ENCODE measurements at places on chromosomes 3 and 15.

DNA sequence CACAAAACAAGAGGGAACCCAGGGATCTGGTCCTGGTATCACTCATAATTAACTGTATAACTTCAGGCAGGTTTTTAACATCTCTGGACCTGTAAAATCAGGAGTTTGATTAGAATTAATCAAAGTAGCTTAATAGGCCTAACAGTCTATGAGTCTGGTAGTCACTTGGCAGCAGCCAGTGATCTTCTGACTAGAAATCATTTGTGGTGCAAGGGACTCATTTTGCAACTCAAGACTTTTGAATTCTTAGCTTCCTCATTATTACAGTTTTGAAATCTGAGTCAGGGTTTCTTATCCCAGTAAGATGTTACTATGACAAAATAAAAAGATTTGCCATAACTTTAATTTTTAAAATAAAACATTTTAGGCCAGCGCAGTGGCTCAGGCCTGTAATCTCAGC, 70.8 kb downstream of the TMCC1 start:
- H3K36me3 ChIP-seq: no peaks in the 10 kb centered on the region
- no peaks in the 10 kb centered on the region for H3K27me3 ChIP-seq
- H3K4me1 ChIP-seq: peaks cover 4% of the 10 kb centered on the region
- H3K27ac ChIP-seq: no peak overlapping the region
- no peak for DNase-seq
- no peak overlapping the region for H3K4me3 ChIP-seq

DNA sequence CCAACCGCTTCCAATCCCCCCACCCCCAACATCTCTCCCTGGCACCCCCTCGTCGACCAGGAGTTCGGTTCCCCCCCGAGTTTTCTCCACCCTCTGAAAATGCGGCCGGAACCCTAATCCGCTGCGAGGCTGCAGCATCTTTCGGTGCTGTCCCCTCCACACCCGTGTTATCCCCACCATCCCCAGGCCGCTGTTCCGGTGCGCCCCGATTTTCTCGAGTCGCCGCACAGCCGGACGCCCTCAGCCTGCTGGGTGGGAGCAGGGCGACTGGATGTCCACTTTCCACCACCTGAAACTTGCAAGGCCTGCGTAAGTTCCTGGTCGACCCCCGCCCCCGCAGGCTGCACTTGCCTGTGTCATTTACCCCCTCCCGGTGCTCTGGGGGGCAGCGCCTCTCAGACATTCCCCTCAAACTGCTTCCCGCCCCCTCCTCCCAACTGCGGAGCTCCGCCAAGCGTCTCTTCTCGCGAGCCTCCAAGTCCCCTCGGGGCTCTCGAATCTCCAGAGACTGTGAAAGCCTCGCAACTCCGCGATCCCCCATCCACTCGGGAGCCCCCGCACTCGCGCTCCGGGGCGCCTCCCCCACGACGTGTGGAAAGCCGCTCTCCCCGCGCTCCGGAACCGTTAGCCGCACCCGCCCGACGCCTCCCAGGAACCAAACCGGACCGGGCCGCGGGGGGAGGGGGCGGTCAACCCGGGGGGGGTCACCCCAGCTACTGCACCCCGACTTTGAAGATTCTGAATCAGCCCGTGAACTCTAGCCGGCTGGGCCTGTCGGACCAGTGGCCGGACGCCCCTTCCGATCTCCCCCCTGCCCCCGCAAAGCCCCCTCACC, 566 bp downstream of the ETV5 start:
- H3K4me3 ChIP-seq: peak overlapping the region; percentile 65
- peaks cover 93% of the 10 kb centered on the region for H3K27me3 ChIP-seq
- peak; percentile 88 for DNase-seq
- H3K4me1 ChIP-seq: peaks cover 33% of the 10 kb centered on the region
- peak overlapping the region; percentile 3 for H3K27ac ChIP-seq
- H3K36me3 ChIP-seq: no peaks in the 10 kb centered on the region

DNA sequence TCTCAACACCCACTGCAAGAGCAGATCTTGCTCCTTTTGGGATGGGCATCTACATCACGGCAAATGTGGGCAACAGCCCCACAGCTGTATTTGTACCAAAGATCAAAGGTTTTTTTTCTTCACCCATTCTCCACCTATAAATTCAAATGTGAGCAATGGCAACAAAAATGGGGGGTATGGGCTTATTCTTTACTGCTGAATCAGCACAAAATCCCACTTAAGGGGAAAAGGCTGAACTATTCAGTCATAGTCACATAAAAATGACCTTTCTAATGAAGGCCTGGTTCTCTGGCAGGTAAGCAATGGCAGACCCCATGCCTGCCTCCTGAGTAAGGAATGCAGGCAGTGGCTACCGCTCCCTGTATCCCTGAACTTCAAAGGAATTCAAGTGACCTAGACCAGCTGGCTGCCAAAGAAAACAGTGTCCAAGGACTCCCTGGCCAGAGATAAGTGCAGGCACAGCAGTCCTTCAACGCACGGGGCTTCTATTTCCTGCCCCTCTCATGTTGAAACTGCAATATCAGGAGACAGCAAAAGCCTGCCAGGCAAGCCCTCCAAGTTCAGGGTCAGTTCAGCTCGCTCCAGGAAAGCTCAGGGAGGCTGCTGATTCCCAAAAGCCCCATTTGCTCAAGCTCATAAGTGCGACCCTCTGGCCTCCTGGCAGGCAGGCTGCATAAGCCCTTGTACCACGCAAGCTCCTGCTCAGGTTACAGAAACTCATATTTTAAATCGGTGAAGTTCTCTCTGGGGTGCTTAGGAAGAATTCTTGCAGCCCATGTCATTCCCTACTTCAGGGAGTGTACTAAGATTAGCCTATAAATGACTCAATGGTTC, 134.1 kb downstream of the PDZRN3 start:
- no peak for DNase-seq
- H3K4me1 ChIP-seq: no peaks in the 10 kb centered on the region
- no peaks in the 10 kb centered on the region for H3K36me3 ChIP-seq

- no peak overlapping the region for H3K27ac ChIP-seq
- H3K4me1 ChIP-seq: no peaks in the 10 kb centered on the region
- no peaks in the 10 kb centered on the region for H3K27me3 ChIP-seq
- DNase-seq: peak; percentile 11
Measured at GRCh38 chr3:132624790-132625189, 27.7 kb downstream of the ACKR4 start.

DNA sequence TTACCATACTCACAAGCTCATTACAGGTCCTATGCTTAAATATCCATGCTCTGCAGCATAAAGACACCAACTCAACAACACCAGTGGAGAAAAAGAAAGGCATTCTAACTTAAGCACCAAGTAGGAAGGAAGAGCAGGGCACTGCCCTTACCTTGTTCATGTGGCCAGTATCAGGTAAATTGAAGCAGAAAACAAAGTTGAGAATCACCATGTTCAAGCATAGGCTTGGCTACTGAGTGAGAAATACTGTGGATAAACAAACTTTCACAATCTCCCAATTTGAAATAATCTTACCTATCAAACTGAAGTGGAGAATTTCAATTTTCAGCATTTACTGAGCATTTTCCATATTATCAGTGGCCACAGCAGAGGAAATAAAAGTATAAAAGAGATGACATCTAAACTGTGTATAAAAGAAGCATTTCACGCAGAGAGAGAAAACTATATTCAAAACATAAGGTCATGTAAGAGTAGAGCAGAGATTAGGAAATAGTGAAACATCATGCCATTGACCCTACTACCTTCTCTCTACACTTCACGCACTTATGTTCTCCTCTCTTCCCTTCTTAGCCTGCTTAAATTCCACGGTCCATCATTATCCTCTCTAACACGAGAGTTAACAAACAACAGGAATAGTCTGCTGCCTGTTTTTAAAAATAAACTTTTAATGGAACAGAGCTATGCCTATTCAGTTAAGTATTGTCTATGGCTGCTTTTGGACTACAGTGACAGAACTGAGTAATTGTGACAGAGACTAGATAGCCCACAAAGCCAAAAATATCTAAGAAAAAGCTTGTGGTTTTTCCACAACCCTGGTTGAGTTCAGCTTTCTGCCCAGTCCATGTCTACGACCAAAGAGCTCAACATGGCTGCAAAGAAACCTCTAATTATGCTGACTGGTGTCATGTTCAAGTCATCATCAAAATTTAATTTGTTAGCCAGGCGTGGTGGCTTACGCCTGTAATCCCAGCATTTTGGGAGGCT, 142.5 kb downstream of the NR1I2 start:
- no peaks in the 10 kb centered on the region for H3K27me3 ChIP-seq
- peaks cover 25% of the 10 kb centered on the region for H3K36me3 ChIP-seq
- no peak overlapping the region for H3K27ac ChIP-seq
- H3K4me1 ChIP-seq: no peaks in the 10 kb centered on the region
- no peak overlapping the region for H3K4me3 ChIP-seq

GRCh38 chr15:22871481-22872086, 33.1 kb downstream of the NIPA2 start:
- H3K27me3 ChIP-seq: no peaks in the 10 kb centered on the region
- no peak overlapping the region for H3K4me3 ChIP-seq
- no peaks in the 10 kb centered on the region for H3K4me1 ChIP-seq
- DNase-seq: no peak
- H3K36me3 ChIP-seq: peaks cover 6% of the 10 kb centered on the region
- H3K27ac ChIP-seq: no peak overlapping the region

- H3K36me3 ChIP-seq: no peaks in the 10 kb centered on the region
- DNase-seq: no peak
- H3K27me3 ChIP-seq: no peaks in the 10 kb centered on the region
Measured at GRCh38 chr3:45777111-45777745, 19.1 kb downstream of the SLC6A20 start.

DNA sequence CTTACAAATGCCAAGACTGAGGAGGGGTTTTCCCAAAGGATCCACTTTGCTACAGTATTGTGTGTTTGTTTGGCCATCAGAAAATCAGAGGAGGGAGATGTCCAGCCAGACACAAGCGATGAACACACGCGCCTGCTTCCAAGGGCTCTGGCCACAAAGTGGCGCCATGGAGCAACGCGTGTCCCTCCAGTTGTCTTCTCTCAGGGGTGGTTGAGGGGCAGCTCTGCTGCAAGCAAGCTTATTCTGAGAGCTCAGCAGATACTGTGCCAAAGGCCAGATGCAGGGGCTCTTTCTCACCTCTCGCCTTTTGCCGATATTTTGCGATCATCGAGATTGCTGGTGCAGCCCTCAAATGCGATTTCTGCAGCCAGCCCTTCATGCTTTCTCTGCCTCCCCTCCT, 88.9 kb upstream of the OSBPL11 start:
- DNase-seq: peak; percentile 73
- no peaks in the 10 kb centered on the region for H3K4me1 ChIP-seq
- H3K27me3 ChIP-seq: no peaks in the 10 kb centered on the region
- no peaks in the 10 kb centered on the region for H3K36me3 ChIP-seq
- H3K27ac ChIP-seq: no peak overlapping the region

- no peaks in the 10 kb centered on the region for H3K36me3 ChIP-seq
- peaks cover 41% of the 10 kb centered on the region for H3K4me1 ChIP-seq
- no peak overlapping the region for H3K27ac ChIP-seq
Measured at GRCh38 chr3:72889310-72890165, 1.7 kb downstream of the GXYLT2 start.

DNA sequence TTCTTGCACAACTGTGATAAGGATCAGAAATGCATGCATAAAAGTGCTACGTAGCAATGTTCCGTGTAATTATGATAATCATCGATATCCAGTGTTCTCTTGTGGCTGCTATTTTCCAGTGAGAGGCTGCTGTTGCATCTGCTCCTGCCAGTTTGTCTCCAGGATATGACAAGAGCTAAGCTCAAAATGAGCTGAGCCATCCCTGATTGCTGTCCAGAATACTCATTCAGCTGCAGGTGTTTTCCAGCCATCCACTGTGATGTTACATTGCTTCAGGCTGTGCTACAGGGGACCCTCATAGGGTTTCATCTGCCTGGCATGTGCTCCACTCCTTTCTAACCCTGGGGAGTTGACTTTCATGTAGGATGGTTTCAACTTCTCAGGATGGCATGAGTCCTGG, 976.0 kb downstream of the ROBO1 start:
- DNase-seq: no peak
- peak overlapping the region; percentile 20 for H3K27ac ChIP-seq
- no peak overlapping the region for H3K4me3 ChIP-seq

- no peaks in the 10 kb centered on the region for H3K36me3 ChIP-seq
- H3K4me1 ChIP-seq: no peaks in the 10 kb centered on the region
- DNase-seq: no peak
- no peaks in the 10 kb centered on the region for H3K27me3 ChIP-seq
- no peak overlapping the region for H3K27ac ChIP-seq
Measured at GRCh38 chr3:32544894-32545293, 25.8 kb downstream of the DYNC1LI1 start.

DNA sequence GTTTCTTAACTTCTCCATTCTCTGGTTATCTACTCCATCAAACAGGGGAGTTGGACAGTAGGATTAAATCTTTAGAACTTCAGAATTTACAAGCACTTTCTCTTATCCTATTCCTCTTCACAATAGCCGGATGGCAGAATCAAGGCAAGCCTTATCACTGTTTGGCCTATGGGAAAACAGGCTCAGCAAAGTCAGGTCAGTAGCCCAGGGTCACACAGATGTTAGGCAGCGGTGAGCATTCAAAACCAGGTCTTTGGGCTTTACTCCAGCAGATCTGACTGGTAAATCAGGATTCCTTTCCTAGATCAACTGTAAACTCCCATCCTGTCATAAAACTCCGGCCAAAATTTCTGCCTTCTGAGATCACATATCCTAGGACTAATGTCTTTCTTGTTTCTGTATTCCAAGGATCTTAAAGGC, 258.4 kb downstream of the OPA1 start:
- H3K27me3 ChIP-seq: no peaks in the 10 kb centered on the region
- H3K4me3 ChIP-seq: no peak overlapping the region
- peaks cover 29% of the 10 kb centered on the region for H3K4me1 ChIP-seq

DNA sequence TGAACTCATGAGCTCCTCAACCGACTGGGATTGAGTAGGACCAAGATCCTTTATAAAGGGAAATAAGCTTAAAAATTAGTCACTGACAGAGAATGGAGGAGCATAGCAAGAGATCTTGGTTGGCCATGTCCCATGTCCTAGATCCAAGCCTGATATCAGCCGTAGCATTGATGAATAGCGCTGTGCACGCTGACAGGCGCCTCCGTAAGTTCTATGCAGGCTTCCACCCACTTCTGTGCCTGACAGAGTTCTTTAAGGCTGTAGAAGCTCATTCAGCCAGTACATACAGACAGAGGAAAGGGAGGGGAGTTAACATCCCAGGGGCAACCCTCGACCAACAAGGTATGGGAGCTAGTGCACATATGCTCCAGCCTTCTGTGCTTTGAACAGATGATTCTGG, 251.7 kb upstream of the TBC1D5 start:
- no peak overlapping the region for H3K4me3 ChIP-seq
- no peak overlapping the region for H3K27ac ChIP-seq
- no peak for DNase-seq
- H3K4me1 ChIP-seq: no peaks in the 10 kb centered on the region
- H3K36me3 ChIP-seq: no peaks in the 10 kb centered on the region

GRCh38 chr15:37101980-37102304, 1.6 kb upstream of the MEIS2 start:
- peaks cover 32% of the 10 kb centered on the region for H3K4me1 ChIP-seq
- peak; percentile 64 for DNase-seq
- H3K27ac ChIP-seq: no peak overlapping the region
- no peaks in the 10 kb centered on the region for H3K36me3 ChIP-seq
- H3K27me3 ChIP-seq: peaks cover 67% of the 10 kb centered on the region

GRCh38 chr3:27147215-27147614, 222.0 kb downstream of the NEK10 start:
- no peaks in the 10 kb centered on the region for H3K36me3 ChIP-seq
- no peaks in the 10 kb centered on the region for H3K27me3 ChIP-seq
- peaks cover 4% of the 10 kb centered on the region for H3K4me1 ChIP-seq

- H3K36me3 ChIP-seq: peaks cover 8% of the 10 kb centered on the region
- H3K27me3 ChIP-seq: no peaks in the 10 kb centered on the region
- no peak overlapping the region for H3K4me3 ChIP-seq
- DNase-seq: no peak
Measured at GRCh38 chr15:89328398-89329254, 6.0 kb downstream of the POLG start.

All from neural progenitor cell (in vitro differentiated cells).